ENCODE measurements at places on chromosomes 12 and 14.

GRCh38 chr12:44159216-44159615 is 323.3 kb downstream of the TMEM117 start:
- DNase-seq = no peak

GRCh38 chr14:41785696-41786095 is 179.0 kb downstream of the LRFN5 start:
- DNase-seq = peak; percentile 51

GRCh38 chr14:94960285-94961001 is 190.5 kb upstream of the GSC start:
- no peak for DNase-seq

GRCh38 chr12:10952645-10953044 is 13.6 kb upstream of the TAS2R14 start:
- no peak for DNase-seq

GRCh38 chr12:70364695-70365397 is 1.2 kb upstream of the KCNMB4 start:
- DNase-seq = no peak

- no peak for DNase-seq
Measured at GRCh38 chr12:13504736-13505135, 308.2 kb downstream of the EMP1 start.

DNA sequence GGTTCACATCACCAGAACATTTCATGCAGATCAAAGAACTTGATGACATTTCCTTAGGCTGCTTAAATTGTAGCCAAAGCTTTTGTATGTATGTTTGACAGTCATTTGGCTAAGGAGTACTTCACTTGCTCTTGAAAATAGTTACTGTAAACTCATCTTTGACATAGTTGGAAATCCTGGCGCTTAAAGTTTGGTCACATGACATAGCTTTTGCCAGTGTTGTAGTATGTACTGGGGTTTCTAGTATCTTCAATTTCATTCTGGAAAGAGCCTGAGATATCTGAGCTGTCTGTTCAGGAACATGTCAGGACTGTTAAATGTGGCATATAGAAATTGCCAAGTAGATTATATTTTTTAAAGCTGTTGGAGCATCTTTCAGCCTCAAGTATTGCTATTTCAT is 55.7 kb downstream of the WDR20 start:
- DNase-seq = no peak

GRCh38 chr14:64734990-64735389 is 30.8 kb downstream of the PLEKHG3 start:
- no peak for DNase-seq

GRCh38 chr12:97167598-97167997 is 260.5 kb downstream of the NEDD1 start:
- DNase-seq = no peak

GRCh38 chr12:27946421-27946820 is 26.1 kb downstream of the PTHLH start:
- DNase-seq = no peak

DNA sequence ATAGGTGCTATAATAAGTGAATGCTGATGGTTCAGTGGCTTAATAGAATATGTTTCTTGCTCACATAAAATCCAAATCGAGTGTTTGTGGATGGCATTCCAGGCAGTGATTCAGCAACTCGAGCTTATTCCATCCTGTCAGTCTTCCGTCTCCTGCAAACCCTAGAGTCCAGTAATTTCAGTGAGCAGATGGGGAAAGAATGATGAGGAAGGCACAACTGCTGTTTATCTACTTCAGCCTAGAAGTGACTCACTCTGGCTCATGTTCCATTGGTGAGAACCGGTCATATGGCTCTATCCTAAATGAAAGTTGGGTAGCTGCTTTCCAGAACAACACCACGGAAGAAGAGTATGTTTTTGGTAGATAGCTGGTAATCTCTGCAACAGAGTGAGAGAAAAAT is 421.8 kb upstream of the PDE3A start:
- no peak for DNase-seq

DNA sequence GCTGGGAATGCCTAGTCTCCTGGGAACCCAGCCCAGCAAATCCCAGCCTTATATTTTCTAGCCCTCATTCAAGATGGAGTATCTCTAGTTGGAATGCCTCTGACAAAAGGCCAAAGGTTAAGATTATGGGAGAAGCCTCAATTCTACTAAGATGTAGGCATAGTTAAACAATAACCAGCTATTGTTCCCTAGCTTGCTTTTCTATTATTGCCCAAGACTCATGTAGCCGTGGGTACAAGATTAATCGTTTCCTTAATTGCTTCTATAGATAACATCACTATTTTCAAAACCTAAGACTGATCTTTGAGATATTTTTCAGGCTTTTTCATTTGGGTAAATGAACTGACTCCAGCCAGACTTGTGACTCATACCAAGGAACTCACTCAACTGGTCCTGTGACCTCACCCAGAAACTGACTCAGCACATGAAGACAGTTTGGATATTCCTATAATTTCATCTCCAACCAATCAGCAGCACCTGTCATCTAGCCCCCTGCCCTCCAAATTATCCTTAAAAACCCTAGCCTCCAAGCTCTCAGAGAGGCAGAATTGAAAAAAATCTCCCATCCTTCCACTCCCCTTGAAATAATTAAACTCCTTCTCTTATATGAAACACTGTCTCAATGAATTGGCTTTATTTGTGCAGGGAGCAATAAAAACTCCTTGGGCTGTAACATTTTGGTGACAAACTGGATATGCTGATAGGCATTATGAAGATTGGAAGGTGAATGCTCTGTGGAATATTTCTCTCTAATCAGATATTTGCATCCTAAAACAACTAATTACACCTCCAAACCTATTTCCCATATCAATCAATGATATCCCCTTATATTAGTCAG is 589.0 kb downstream of the C12orf50 start:
- no peak for DNase-seq

- no peak for DNase-seq
Measured at GRCh38 chr14:53953828-53954550, 2.6 kb downstream of the BMP4 start.

DNA sequence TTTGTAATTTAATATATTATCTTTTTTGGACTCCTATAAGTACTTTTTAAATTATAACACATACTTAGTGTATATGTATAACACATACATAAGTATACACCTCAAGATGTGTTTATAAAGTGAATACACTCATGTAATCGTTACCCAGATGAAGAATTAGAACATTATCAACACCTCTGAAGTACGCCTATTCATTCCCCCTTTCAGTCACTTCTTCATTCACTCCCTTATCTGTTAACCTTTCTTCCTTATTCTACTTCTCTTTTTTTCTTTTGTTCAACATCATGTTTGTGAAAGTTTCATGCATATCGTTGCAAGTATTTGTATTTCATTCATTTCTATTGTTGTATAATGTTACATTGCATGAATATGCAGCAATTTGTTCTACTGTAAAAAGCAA is 98.5 kb downstream of the ARID2 start:
- no peak for DNase-seq

DNA sequence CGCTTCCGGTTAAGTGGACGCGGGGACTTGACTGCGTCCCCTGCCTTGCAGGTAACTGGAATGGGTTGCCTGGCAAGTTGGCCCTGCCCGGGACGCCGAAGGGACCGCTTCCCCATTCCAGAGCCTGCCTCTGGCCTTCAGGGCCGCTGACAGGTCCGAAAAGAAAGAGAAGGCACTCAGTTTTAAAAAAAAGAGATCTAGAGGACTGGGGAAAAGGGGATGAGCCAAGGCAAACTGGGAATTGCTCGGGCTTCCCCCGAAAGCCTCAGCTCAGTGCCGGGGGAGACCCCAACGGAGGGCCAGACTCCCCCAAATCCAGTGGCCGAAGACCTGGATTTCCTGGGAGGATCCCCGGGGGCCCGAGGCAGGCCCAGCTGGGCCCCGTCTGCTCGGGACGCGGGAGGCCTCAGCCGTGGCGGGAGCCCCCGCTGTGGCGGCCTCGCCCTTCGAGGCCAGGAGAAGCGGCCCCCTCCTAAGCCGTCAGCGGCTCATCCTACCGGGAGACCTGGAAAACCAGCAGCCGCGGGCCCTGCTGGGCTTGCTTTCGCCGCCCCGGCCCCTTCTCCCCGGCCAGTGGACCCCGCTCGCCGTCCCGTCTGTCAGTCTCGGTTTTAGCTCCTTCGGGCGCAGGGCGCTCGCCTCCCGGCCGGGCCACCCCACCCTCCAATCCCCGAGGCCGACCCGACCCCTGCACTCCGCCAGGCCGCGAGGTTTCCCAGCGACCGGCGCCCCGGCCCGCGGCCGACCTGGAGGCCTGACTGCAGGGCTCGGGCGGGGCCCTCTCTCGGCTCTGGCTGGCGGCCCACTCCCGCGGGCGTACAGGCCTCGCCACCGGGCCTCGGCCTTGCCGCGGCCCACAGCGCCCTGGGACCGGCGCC is 12.5 kb downstream of the OTX2 start:
- DNase-seq = no peak

GRCh38 chr14:69693145-69693544 is 73.8 kb upstream of the SRSF5 start:
- DNase-seq = no peak

- DNase-seq = no peak
Measured at GRCh38 chr14:79613625-79614024, 597.7 kb downstream of the DIO2 start.

- no peak for DNase-seq
Measured at GRCh38 chr12:64566831-64567517, 43.3 kb upstream of the RASSF3 start.

DNA sequence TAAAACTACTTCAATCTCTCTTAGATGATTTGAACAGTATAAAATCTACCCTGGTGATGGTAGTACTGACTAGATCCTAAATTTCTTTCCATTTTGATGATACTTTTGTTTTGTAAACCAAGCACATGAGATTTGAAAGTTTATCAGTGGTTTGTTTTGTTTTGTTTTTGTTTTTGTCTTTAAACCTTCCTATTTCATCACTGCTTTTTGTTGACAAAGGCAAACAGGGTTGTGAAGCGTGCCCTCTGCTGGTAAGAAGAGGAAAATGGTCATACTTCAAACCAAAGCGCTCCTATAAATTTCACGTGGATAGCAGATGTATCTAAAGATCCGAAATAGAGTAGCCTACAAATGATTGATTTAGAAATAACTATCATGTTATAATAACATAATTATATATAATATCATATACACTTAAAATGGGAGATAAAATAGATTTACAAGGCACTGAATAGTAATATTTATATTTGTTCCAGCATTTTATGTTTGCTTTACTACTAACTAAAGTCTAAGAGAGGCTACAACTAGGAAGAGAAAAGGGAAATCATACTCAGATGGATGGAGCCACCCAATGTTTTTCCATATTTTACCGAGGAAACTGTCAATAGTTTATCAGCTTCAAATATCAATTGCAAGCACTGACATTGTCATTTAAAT is 254.0 kb upstream of the USP15 start:
- no peak for DNase-seq

DNA sequence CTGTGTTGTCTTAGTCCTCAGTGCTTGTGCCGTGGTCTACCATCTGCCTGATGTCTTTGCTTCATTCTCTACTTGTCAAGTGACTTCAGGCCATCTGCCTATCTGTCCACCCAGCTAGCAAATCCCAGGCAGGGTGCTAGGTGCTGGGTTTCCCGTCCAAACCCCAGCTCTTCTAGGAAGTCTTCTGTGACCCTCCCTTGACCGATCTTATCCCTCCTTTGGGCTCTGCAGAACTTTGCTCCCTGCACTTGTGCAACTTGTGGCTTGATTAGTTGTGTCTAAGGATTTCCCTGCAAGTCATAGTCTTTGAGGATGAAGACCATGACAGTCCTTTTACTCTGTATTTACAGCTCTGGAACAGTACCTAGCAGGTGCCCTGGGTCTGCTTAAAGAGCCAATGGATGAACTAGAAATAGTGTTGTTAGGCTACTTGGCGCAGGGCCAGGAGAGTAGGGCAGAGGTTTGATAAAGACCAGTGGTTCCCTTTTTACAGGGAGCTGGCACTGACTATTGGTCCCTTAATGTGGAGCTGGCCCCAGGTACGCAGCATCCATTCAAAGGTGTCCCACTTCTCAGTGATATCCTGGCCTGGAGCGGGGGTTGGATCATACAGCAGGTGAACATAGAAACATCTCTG is 60.1 kb downstream of the ADCK1 start:
- no peak for DNase-seq

GRCh38 chr12:111748867-111749266 is 17.9 kb upstream of the ALDH2 start:
- no peak for DNase-seq

DNA sequence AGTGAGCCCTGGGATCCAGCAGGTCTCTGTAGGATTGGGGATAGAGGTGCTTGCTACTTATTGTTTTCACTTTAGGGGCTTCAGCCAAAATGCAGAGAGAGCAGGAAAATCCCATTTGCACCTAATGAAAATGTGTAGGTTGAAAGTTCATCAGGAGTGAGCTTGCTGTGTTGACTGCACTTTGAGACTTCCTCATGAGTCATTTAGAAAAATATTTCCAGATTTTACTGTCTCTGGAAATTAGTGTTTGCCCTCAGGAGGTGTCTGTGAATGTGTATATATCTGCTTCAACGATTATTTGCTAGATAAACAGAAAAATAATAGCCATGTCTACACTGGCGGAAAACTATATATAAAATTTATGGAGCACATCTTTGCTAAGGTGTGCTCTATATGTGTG is 159.3 kb downstream of the CAND1 start:
- no peak for DNase-seq

DNA sequence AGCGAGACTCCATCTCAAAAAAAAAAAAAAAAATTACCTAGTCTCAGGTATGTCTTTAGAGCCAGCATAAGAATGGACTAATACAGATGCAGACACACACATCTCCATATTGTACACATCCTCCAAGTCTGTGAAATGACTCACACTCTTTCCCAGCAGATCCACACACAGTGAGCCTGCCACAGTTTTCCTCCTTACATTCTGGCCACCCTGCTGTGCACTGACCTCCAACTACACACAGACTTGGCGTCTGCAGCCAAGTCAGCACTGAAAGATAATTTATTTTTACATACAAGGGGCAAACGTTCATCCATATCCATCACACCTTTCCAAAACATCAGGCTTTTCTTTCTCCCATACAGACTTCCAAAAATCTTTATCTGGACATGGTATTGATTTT is 115.9 kb downstream of the SLC25A21 start:
- DNase-seq = no peak

GRCh38 chr12:4251216-4251891 is 22.2 kb upstream of the CCND2 start:
- DNase-seq = no peak

- DNase-seq = no peak
Measured at GRCh38 chr12:62957233-62957953, 22.4 kb upstream of the PPM1H start.

DNA sequence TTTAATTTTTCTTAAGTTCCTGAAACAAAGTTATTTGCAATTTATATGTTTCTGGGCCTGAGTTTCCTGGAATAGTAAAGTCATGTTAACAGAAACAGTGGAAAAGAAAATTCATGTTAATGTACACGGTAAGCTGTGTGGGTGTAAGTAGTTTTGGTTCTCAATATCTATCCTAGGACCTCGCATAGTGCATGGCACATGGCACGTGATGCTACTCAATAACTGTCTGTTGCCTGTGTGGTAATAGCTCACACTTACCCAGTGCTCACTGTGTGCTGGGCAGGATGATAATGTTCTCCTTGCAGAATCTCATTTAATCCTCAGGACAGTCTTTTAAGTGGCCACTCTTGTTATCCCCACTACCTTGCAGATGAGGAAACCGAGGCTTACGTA is 100.7 kb downstream of the DUSP16 start:
- DNase-seq = no peak
